ENCODE measurements at places on chromosomes 2 and 18.

DNA sequence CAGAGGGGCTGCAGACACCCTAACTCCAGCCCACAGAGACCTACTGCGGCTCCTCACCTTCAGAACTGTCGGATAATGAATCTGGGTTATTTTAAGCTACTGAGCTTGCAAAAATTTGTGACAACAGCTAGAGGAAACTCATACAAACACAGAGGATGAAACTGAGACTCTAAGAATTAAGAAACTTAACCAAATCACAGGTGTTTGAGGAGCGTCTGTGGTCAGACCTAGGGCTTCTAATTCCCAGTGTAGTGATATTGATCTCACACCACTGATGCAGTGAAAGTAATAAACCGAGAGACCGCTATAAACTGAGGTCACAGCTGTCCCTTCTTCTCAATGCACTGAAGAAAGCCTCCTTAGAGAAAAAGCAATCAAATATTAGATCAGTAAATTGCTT is 110.1 kb downstream of the RGPD3 start:
- DNase-seq, result no peak

DNA sequence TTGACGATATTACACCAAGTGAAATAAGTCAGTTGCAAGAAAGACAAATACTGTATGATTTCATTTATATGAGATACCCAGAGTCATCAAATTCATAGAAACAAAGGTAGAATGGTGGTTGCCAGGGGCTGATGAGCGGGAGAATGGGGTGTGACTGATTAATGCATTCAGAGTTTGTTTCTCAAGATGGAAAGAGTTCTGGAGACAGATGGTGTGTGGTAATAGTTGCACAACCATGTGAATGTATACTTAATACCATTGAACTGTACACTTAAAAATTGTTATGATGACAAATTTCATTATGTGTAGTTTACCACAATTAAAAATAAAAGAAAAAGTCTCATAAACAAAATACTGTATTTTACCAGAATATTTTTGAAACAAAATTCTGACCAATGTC is 117.3 kb downstream of the PIGN start:
- no peak for DNase-seq

GRCh38 chr2:226098861-226099745 is 699.6 kb downstream of the NYAP2 start:
- no peak for DNase-seq

DNA sequence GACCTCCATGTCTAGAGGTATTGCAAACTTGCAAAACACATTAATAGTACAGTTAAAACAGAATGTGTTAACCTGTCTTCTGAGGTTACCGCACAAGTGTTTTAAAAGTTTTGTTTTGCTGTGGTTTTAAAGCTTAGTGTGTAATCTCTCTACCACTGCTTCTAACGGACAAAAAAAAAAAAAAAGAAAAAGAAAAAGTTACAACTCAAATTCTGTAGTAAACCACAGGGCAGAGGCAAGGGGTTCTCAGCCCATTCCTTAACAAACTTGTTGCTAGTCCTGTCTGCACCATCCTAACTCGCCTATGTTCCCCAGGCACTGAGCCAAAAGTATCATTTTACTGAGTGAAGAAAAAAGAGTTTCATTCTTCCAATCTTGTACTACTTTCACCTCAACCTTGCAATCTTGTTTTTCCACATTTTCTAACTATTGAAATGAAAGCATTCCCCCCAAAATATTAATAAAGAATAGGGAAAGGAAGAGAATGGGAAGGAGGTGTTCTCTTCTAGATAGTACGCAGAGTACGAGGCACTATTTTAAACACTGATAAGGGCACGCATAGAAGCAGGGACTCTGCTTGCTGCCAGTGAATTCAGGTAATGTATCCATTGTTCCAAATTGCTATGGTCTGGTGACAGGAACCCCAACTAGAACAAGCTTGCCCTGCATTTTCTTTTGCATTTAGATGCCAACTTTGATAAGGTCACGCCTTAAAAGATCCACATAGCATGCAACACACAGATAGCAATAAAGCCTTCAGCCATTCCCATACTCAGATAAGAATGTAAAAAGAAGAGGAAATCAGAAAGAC is 47.1 kb downstream of the IKZF2 start:
- DNase-seq, result no peak

GRCh38 chr18:68713131-68713530 is 1.8 kb downstream of the TMX3 start:
- DNase-seq, result no peak

GRCh38 chr2:198664321-198664720 is 793.4 kb downstream of the SATB2 start:
- no peak for DNase-seq

GRCh38 chr2:207285473-207285815 is 119.7 kb upstream of the KLF7 start:
- no peak for DNase-seq

DNA sequence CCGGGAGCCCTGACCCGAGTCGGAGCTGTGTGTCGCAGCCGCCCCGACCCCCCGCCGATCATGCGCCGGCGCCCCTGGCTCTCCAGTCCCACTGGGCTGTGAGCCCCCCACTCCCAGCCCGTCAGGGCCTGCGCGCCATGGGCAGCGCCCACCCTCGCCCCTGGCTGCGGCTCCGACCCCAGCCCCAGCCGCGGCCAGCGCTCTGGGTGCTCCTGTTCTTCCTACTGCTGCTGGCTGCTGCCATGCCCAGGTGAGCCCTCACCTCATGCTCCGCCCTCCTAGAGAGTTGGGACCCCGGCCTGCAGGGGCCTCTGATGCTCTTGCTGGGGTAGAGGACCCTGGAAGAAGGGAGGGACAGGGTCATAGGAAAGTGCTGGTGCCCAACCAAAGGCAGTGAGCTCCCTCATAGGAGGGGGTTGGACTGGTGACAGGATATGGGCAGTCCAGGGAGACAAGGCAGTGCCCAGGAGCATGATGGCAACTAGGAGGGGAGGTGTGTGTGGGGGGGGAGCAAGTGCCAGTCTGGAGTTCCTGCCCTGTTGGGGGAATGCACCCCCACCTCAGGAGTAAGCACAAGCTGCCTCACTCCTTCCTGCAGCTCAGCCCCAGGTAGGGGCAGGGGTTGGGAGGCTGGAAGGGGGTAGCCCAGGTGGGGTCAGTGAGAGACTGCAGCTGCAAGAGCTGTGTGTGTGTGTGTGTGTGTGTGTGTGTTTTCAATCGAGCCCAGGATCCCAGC is 375 bp downstream of the WNT10A start:
- DNase-seq, result no peak

GRCh38 chr2:121796239-121796638 is 40.8 kb downstream of the TSN start:
- no peak for DNase-seq

- DNase-seq, result no peak
These were observed 94.9 kb downstream of the FAM161A start for GRCh38 chr2:61759005-61759404.

DNA sequence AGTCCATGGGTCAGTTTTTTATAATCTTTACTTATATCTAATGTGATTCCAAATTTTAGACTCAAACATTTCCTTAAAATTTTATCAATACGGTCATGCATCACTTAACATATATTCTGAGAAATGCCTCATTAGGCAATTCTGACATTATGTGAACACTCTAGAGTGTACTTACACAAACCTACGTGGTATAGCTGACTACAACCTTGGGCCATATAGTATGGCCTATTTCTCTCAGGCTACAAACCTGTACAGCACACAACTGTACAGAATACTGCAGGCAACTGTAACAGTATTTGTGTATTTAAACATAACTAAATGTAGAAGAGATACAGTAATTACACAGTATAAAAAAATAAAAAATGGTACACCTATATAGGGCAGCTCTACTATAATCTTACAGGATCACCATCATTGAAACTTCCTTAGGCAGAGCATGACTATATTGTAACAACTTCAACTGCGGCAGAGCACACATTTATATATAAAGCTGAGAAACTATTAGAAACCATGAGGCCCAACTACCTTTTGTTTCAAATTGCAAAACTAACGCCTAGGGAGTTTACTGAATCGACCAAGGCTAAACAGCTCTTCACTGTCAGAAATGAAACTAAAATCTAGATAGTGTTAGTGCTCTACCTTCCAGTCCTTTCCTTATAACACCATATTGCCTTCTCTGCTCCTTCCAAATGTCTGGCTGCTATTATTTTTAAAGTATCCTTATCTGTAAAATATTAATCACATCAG is 6.9 kb downstream of the YES1 start:
- no peak for DNase-seq

DNA sequence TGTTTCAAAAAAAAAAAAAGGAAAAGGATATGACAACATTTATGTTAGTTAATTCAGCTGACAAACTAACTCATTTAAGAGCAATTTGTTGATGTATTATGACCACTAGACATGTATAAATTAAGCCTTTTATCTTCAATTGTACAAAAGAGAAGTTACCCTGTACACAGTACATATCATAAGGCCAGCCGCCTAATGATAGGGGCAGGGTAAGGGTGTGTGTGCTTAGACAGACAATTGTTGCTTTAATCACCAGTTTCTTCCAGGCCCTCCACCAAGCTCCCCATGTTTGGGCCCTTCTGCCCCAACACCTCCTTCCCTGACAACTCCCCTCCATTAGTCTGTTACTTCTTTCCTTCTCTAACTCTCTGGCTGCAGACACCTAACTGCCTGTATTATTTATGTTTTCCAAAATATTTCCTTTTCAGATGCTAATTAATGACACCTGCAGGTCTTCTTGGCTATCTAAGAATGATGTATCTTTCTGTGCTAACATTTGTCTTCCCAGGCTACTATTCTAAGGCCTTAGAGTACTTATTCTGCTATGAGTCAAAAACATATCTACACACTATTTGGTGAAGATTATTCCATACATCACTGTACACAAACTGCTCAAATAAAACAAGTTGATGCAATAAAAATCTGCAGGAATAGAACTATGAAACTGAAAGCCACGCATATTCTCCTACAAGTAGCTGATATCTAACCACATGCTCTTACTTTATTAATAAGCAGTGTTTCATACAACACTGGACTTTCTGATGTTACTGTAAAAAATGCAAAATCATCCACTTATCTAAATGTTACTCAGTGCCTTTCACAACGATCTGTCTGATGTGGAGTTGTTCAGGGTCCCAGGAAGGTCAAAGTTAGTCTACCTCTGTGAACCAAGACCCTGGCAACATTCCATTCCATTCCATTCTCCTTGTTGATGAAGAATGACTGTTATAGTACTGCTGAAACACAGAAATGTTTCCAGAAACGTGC is 26.4 kb downstream of the TMEM131 start:
- no peak for DNase-seq

DNA sequence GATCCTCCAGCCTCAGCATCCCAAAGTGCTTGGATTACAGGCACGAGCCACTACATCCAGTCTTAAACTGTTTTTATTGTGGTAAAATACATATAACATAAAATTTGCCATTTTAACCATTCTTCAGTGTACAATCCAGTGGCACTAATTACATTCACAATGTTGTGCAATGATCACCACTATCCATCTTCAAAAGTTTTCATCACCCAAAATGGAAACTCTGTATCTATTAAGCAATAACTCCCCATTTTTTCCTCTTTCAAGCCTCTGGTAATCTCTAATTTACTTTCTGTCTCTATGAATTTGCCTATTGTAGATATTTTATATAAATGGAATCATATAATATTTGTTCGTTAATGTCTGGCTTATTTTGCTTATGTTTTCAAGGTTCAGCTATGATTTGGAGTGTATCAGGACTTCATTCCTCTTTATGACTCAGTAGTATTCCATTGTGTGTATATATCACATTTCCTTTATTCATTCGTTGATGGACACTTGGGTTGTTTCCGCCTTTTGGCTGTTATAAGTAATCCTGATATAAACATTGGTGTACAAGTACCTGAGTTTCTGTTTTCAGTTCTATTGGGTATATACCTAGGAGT is 71.8 kb downstream of the GFPT1 start:
- no peak for DNase-seq

DNA sequence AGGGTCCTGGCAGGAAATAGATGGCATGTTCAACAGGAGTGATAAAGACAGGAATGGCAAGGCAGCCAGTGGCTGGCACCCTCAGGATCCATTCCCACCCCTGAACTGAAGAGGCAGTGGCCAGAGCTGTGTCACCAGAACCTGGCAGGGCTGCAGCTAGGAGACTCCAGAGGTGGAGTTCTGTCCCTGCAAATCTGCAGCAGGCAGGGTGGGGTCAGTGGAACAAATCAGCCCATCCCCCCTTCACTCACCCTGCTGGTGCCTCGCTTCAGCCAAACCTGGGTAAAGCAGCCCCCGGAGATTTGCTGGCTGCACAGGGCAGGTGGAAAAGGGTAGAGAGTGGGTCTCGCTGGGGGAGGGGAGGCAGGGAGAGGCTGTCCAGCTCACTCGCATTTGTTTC is 12.7 kb downstream of the INPP5D start:
- no peak for DNase-seq

- no peak for DNase-seq
These were observed 909.7 kb downstream of the EPHA4 start for GRCh38 chr2:220662431-220662830.

DNA sequence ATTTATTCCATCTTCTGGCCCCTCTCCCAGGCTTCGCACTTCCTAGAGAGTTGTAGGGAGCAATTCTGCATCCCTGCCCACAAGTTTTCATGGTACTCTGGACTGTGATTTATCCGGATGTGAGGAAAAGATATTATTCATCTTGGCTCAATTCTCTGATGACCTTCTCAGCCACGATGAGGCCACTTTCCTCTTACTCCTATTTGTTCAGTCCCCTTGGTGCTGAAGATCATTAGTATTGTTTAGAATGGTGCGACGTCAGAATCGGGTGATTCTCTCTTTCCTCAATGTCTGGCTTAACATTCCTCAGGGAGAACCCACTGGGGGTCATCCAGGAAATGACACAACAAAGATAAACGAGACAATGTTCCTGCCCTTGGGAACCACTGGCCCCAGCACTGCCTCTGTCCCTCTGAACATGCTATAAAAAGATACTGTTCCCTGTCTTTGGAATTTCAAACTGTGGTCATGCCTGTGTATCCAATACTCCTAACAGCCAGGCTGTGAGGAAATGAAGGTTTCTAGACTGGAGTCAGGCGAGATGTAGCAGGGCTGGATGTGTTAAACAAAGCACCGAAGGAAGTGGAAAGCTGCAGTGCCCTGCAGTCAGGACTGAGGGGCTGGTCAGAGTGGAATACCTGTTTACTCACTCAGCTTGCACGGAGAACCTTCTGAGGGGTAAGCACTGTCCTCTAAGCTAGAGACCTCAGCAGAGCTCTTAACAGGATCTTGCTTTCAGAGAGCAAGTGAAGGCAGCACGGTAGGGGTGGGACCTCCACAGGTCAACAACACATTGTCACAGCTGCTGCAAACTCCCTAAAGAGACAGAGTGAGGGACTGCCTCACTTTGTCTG is 12.9 kb upstream of the GLI2 start:
- no peak for DNase-seq

GRCh38 chr18:38900445-38900844 is 1334.8 kb upstream of the CELF4 start:
- no peak for DNase-seq
